Left lobe of liver (tissue), 2 donors: ENCODE measurements at places on chromosomes 2 and 18. TPM values are rescaled to one million over a fixed set of nuclear protein-coding genes. Genes with fewer than 3 reads are reported as not detected.

AOX1 gene
- 1,212 TPM for total RNA-seq

TMEM37 gene
- 85.7 TPM for total RNA-seq

RAB27B gene
- total RNA-seq, result 1.0 TPM

DCC gene
- total RNA-seq, result not detected

ANKRD23 gene
- 4.4 TPM for total RNA-seq

UBE2F gene
- 29.3 TPM for total RNA-seq

TACR1 gene
- total RNA-seq, result 0.03 TPM

PJVK gene
- 1.8 TPM for total RNA-seq

C2orf66 gene
- total RNA-seq, result not detected

LIMS2 gene
- total RNA-seq, result 31.0 TPM

GRCh38 chr2:65313126-65313953 lies 85.7 kb downstream of the ACTR2 start:
- no peak for DNase-seq

DNA sequence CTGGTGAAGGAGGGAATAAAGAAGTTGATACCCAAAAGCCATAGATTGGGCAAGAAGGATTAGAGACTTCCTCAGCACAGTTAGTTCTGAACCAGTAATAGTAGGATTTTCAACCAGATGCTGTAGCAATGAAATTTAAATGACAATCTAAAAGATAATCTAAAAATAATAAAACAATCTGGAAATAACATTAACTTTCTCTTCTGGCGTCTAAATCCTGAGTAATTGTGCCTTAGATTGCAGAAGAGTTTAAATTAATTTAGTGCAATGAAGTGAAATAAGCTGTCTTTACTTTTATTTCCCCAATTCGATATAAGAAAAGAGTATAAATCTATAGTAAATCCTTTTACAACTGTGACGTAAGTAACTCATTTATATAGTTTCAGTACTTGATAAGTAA lies 186.8 kb upstream of the DOK6 start:
- no peak for DNase-seq

DNA sequence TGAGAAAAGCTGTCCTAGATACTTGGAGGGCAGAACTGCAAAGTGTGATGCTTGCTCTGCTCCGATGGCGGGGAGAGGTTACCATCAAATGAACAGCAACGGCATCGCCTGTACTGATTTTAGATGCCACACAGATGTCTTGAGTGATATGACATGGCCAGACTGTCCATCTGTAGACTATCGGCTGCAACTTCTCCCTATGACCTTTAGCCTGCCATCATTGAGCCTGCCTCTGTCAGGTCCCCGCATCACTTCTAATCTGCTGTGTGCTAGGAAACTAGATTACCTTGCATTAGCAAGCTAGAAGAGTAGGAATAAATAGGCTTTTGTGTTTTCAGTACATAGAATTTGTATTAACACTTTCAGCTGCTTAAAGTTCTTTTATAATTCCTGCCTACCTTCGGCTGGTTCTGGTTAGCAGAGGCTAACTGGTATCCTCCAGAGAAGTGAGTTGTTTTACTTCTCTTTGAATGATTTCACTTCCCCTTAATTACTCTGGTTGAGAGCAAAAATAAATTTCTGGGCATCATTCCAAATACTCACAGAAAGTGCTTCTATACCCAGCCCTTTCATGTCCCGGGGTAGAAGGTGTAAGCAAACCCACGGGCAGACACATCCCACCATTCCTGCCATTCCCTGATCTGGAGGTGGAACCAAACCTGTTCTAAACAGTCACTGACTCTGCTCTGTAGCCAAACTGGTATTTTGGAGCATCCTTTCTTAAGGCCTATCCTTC lies 24.0 kb downstream of the GAREM2 start:
- no peak for DNase-seq

DNA sequence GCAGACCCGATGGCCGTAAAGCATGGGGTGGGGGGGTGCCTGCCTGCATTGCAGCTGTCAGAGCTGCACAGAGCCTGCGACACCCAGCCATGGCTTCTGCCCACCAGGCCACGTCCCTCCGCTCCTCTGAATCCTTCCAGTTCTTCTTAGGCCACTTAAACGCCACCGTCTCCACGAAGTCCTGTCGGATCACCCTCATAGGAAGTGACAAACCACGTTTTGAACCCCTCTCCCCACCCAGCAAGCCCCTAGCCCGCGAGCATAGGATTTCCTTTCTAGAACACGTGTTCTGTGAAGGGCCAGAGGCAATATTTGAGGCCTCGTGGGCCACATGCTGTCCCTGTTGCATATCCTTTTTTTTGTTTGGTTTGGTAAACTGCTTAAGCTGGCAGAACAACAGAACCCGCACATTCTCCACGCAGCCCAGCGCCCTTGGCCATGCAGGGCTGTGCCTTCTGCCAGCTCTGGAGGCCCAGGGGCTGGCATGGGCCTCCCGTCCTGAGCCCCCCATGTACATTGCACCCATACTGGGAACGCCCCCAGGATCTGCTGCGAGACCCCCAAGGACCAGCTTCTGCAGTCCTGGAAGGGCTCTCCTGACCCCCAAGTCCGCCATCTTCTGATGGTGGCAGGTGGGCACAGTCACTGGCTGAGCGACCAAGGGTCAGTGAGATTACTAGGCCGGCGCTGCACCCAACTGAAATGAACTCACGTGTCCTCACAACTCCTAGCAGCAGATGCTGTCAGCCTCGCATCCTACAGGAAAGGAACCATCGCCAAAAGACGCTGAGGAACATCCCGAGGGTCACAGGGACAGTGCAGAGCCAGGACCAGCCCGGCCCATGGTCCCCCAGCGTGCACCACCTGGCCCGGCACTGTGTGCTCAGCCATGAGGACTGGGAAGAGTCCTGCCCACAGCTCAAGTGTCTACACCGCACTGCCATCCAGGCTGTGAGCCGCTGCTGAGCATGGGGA lies 35.1 kb downstream of the ADI1 start:
- no peak for DNase-seq

- DNase-seq, result no peak
Observed at GRCh38 chr2:100426384-100426720, 8.9 kb upstream of the CHST10 start.

DNA sequence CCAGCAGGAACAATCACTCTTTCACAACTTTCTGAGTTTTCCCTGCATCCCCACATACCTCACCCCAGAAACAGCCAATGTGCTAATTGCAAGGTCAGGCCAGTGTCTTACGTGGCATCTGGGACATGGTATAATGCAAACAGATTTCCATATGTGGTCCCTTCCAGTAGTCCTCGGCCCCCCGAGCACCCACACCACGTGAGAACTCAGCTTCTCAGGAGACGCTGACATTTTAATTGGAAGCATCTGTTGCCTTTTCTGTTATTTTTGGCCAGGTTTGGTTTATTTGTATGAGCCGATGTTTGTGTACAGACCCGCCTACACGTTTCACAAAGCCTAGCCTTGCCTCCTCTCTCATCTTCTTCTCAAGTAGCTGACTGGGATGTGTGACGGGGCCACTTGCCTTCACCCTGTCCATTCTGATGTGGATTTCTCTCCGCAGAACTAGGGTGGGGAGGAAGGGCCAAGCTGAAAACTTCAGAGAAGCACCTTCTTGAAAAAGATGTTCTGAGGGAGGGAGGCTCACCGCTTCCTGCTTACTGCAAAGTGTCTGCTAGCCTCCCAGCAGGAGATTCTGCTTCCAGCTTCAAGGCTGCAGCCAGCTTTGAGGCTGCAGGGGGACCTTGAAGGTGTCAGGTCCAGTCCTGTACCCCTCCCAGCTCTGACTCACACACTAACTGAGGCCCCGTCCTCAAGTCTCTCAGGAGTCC lies 109.6 kb upstream of the SLC14A2 start:
- no peak for DNase-seq

- no peak for DNase-seq
Observed at GRCh38 chr18:23151414-23152099, 16.3 kb downstream of the CABLES1 start.

GRCh38 chr2:55914786-55915185 lies 8.8 kb downstream of the EFEMP1 start:
- no peak for DNase-seq

GRCh38 chr2:21404827-21405625 lies 281.3 kb downstream of the TDRD15 start:
- DNase-seq, result no peak

DNA sequence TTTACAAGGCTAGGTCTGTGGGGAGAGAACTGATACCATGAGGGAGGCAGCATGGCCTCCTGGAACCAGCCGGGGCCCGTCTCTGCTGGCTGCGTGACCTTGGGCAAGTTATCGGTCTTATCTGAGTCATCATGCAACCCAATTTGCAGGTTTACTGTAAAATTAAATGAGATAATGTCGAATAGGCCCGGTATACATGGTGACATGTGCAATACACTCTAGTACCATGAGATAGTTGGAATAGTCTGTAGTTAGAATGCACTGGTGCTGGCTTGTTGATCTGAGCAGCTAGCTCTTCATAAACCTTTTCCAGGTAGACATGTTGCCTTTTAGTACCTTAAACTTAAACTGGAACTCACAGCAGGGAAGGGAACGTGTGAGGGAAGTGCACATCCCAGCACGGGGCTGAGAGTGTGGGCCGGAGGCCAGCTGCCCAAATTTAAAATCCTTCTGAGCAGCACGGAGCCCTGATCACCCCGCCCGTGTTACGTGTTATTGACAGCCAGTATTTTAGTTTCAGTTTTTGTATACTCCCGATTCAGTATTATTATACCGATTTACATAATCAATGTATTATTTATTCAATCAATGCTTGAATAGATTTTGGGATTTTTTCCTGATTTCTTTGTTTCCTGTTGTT lies 72.4 kb upstream of the HS6ST1 start:
- no peak for DNase-seq

GRCh38 chr2:229660951-229661350 lies 53.4 kb downstream of the DNER start:
- no peak for DNase-seq

GRCh38 chr2:120929829-120930228 lies 194.2 kb downstream of the GLI2 start:
- no peak for DNase-seq

DNA sequence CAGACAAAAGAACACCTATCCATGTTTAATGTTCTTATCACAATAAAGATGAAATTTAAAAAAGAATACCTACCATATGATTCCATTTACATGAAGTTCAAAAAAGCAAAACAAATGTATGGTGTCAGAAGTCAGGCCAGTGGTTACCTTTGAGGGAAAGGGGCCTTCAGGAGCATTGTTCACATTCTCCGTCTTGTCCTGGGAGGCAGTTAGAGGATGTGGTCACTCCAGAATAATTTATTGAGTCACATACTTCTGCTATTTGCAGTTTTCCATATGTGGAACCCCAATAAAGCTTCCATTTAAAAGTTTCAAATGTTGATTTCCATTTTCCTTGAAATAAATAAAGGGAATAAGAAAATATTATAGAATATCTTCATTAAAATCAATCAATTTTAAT lies 41.6 kb upstream of the POU3F3 start:
- DNase-seq, result no peak

DNA sequence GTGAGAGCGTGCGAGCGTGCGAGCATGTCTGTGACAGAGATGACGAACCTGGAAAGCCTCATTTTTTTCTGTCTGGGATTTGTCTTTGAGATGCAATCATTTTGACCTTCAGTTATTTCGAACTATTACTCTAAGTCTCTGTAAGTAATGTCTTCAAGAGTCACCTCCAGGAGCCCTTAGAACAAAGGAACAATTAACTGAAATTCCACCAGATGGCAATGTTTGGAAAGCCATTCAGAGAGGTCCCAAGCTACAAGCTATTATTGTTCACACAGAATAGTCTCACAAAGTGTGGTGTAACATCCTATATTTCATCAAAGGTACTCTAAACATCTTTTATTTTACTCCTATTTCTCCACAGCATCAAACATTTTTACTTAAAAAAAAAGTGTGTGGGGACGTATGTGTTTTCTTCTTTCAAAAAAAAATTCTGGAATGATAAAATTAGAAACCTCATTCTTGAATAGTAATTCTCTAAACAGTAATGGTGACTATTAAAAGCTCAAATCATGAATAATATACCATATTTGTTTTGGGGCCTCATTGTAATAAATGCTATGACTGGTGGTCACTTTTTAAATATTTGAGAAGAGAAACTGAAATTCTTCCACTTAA lies 35.1 kb upstream of the MAPRE2 start:
- DNase-seq, result no peak

- peak; percentile 73 for DNase-seq
Observed at GRCh38 chr2:27735263-27735904, 36.1 kb upstream of the MRPL33 start.

- DNase-seq, result no peak
Observed at GRCh38 chr2:25552318-25552717, 121.1 kb downstream of the DTNB start.

GRCh38 chr2:239118675-239119211 lies 270.9 kb downstream of the TWIST2 start:
- DNase-seq, result no peak

- DNase-seq, result peak; percentile 75
Observed at GRCh38 chr2:217789003-217789735, 213.6 kb downstream of the TNS1 start.

DNA sequence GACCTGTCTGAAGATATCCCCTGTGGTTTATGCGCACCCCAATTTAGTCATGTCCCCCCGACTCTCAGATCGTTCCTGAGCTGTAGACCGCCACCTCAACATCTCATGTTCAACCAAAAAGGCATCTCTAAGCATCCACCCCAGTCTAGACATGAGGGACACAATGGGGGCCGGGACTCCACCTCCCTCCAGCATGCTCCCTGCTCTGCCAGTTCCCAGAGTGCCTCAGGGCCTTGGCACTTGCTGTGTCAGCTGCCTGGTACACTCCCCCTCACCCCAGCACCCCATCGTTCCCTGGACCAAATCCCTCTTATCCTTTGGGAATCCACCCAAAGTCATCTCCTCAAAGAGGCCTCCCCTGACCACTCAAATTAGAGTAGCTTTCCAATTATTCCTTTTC lies 22.2 kb downstream of the TNS1 start:
- no peak for DNase-seq

DNA sequence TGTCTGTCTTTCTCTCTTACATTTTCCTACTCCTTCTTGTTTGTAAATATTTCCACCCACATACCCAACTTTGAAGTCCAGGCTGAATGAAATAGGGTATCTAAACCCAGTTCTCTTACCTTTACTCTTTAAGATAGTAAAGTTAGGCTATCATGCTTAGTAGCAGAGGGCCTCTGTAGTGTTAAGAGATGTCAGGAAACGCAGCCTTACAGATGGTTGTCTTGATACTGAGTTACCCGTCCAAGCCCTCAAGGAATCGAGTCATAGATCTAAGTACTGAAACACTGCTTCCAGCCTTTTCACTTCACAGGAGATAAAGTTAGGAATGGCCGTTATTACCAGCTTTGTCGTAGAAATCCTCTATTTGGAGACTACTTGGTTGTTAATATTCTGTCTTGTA lies 24.3 kb downstream of the MRPS9 start:
- DNase-seq, result no peak

DNA sequence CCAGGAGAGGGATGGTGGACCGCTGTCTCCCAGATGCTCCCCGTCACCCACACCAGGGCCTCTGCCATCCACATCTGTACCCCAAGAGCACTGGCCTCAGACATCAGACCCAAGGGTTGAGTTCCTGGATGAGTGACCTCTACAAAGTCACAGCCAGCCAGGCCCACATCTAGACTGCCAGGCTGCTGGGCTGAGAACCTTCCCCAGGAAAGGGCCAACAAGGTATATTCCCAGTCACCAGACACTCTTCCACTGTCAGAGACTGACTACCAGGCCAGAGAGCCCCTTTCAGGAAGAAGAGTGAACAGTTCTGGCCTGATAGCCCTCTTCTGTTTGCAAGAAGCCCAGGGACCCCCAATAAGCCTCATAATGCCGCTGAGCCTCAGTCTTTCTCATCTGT lies 44.3 kb downstream of the C1QL2 start:
- no peak for DNase-seq
